ENCODE measurements at places on chromosomes 1 and 21. TPM values are rescaled to one million over a fixed set of nuclear protein-coding genes. Genes with fewer than 3 reads are reported as not detected.

The CD48 gene
- 325 TPM for total RNA-seq

The TPRG1L gene
- 10.0 TPM for total RNA-seq

The KISS1 gene
- total RNA-seq, result not detected

The OR2T33 gene
- not detected for total RNA-seq

The SERPINC1 gene
- total RNA-seq, result not detected

The CLEC20A gene
- total RNA-seq, result not detected

The DMRTA2 gene
- total RNA-seq, result not detected

The SLC22A15 gene
- total RNA-seq, result 0.60 TPM

The C4BPB gene
- 3.2 TPM for total RNA-seq

The ARV1 gene
- total RNA-seq, result 15.6 TPM

The ZNF692 gene
- 66.8 TPM for total RNA-seq

The CFAP141 gene
- total RNA-seq, result not detected

The CFHR1 gene
- total RNA-seq, result not detected

The GON4L gene
- 70.3 TPM for total RNA-seq

The TMEM53 gene
- 4.0 TPM for total RNA-seq

The ETV3L gene
- total RNA-seq, result not detected

DNA sequence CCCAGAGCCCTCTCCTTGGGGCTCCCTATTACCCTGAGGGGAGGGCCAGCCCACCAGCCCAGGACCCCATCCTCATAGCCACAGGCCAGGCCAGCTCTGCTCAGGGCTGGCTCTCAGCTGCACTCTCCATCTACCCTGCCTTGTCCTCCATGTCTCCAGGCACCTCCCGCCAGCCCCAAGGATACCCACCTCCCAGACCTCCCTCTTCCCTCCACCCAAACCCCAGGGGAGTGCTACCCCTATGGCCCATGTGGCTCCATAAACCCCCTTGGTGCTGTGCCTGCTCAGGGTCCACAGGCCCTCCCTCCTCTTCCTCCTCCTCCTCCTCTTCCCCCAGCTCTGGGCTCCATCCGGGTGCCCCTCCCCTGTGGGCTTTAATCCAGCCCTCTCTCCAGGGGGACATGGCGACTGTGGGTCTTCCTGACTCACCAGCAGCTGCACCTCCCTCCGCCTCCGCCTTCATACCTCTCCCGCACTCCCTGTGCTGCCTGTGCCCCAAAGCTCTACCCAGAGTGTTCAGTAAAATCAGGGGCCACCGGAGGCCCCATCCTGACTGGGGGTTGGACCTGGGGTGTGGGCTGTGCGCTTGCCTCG lies 9.1 kb downstream of the YBEY start:
- no peak for DNase-seq

DNA sequence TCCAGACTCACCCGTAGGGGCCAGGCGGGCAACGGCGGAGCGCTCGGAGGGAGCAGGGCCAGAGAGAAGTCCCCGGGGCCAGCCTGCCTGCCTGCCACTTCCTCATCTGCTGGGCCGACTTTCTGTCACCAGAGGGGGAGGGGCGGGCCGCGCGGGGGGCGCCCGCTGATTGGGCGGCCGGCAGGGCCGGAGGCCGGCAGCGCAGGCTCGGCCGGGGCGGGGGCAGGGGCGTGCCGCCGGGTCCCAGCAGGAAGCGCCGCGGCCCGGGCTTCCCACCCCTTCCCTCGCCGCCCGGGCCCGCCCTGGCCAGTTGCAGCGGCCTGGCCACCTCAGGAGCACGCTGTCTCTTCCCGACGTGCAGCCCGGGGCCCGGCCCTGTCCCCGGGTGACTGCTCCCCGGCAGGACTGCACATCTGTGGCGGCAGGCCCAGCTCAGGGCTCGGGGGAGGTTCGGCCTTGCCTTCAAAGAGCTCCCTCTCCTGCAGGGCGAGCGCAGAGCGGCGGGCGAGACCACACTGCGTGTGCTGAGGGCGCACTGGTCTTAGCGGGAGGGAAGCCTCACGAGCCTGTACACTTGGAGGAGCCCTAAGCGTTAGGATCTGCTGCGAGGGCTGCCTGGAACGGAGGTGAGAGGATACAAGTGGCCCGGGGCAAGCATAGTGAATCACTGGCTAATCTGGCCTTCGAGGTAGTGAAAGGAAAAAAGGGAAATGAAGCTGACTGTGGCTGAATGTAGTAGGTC lies at the start of gene ELOVL1:
ELOVL1 (minus strand) TSS at position 108 of the 742 bp plus-strand sequence. CDS start 2,402 bp downstream, outside the sequence.
- peak; percentile 93 for DNase-seq

DNA sequence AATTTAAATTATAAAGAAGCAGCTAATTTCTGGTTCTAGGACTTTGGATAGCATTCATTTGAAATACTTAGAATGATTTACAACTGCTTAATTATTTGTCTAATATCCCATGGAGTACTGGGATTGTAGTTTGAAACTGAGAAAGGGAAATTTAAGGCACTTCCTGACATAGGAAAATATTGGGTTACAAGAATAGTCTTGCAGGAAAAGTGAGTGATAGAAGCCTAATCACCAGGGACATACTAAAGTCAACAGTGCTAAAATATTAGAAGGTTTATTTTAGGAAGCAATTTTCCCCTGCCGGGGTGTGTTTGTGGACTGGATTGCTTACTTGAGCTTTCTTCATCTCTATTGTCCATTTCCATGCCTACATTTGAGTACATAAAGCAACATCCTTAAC lies 661.6 kb downstream of the ADGRL2 start:
- no peak for DNase-seq

- no peak for DNase-seq
These were observed 136.7 kb downstream of the TLR5 start for GRCh38 chr1:223006371-223006770.

GRCh38 chr1:93908394-93909145 lies 660 bp downstream of the GCLM start:
- peak; percentile 68 for DNase-seq

GRCh38 chr1:64472040-64472376 lies 2.1 kb downstream of the CACHD1 start:
- no peak for DNase-seq

- DNase-seq, result no peak
These were observed 556.0 kb downstream of the PTPRC start for GRCh38 chr1:199194862-199195261.

- DNase-seq, result no peak
These were observed 344.0 kb downstream of the ST6GALNAC3 start for GRCh38 chr1:76418531-76418930.

DNA sequence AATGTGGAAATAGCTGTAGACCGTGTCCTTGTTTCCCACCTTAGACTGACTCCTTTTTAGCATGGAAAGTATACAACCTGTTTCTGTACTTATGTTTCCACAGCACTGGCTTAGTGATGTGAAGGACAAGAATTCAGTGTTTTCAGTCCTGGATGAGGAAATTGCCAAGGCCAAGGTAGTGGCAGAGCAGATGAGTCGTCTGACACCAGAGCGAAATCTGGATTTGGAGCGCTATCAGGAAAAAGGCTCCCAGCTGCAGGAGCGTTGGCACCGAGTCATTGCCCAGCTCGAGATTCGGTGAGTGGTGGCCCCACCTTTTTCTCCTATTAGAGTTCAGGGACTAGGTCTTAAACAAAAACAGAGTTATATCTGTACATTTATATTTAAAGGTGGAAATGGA lies 112.6 kb downstream of the MACF1 start:
- no peak for DNase-seq

- DNase-seq, result no peak
These were observed 6.5 kb downstream of the TTLL10 start for GRCh38 chr1:1179983-1180861.
